ENCODE measurements at places on chromosomes 7 and 10.

GRCh38 chr7:127655720-127656119 is 3.7 kb downstream of the SND1 start:
- DNase-seq: no peak

- no peak for DNase-seq
Observed at GRCh38 chr10:59266321-59266720, 89.9 kb downstream of the PHYHIPL start.

GRCh38 chr10:120588311-120588710 is 131.3 kb downstream of the PLPP4 start:
- DNase-seq: no peak

- no peak for DNase-seq
Observed at GRCh38 chr10:80770239-80770638, 232.5 kb downstream of the SH2D4B start.

DNA sequence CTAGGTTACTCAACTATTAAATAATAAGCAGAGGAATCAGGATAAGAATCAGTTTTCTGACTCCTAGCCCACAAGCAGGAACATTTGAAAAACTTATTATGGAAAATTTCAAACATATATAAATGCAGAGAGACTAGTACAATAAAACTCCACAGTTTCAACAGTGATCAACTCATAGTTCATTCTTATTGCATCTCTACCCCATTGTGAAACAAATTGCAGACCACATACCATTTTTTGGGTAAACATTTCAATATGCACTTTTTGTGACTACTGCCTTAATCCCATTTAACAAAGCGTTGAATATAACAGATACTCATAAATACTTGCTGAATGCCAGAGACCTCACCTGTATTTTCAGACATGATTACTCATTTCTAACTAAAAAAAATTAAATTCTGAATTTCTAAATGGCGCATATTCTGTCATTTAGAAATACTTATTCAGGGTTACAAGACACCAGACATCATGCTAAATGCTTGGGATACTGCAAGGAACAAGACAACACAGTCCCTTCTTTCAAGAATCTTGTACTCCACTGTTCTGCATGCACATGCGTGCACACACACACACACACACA is 11.4 kb downstream of the CDK6 start:
- DNase-seq: no peak

- no peak for DNase-seq
Observed at GRCh38 chr10:51758366-51758765, 59.0 kb upstream of the CSTF2T start.

DNA sequence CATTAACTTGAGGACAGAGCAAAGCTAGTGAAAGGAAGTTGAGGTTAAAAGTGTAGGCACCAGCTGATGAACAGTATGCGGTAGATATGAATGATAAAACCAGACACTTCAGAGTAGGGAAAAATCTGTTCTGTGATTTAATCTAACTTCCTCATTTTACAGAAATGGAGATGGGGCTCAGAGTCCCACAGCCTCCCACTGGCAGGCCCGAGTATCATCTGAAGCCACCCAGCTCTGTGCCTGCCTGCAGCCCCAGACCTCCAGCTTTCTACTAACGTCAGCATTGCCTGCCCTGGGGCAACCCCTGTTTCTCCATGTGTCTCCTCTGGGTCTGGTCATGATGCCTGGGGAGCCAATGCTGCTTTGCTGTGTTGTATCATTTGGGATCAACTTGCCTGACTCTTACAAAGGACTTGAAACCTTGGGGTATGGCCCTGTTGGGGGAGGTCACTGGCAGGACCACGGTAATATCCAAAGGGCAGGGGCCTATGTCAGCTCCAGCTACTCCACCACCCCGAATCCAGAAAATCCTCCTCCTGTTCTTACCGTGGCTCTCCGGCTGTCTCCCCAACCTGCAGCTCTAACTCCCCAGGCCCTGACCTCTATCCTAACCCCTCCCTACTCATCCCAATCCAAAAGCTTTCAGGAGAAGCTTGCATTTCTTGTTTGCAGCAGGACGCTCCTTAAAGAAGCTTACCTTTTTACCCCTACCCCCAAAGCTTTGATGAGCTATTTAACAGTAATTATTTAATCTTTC is 56.2 kb upstream of the NPY start:
- no peak for DNase-seq

- no peak for DNase-seq
Observed at GRCh38 chr7:70458745-70459144, 673.2 kb upstream of the GALNT17 start.

DNA sequence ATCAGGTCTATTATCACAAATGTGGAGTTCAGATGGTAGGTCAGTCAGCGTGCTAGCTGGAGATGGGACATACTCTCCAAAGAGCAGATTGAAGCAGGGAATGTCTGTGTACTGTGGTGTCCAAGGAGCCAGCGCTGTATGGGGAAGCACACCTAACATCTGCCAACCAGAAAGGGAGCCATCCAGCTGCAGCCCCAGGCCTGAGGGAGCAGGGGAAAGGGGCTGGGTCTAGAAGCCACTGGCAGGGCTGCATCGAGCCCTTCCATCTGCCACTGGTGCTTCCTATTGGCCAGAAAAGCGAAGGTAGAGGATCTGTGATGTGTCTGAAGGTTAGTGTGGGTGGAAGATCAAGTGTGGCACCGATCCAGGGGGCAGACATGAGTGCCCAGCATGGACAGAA is 8.0 kb upstream of the RAMP3 start:
- DNase-seq: no peak

DNA sequence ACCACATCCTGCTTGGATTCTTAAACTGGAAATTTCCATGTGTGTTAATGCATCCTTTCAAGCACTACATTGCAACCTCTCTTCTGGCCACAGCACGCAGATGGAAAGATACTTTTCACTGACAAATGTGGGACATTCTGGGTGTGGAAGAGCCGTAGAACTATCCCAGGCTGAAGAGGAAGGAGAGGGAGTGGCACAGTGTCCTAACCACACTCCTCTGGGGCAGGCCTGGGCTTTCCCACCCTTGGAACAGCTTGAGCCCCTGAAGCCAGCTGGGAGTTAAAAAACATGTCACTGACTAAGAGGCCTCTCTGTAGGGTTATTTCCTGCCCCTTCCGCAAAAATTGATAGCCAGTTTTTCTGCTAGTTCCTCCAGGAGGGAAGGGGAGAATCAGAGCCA is 34.0 kb upstream of the DNMBP start:
- no peak for DNase-seq

- no peak for DNase-seq
Observed at GRCh38 chr7:102304668-102305067, 18.0 kb downstream of the SH2B2 start.

- DNase-seq: no peak
Observed at GRCh38 chr10:132170561-132171361, 16.0 kb upstream of the DPYSL4 start.

DNA sequence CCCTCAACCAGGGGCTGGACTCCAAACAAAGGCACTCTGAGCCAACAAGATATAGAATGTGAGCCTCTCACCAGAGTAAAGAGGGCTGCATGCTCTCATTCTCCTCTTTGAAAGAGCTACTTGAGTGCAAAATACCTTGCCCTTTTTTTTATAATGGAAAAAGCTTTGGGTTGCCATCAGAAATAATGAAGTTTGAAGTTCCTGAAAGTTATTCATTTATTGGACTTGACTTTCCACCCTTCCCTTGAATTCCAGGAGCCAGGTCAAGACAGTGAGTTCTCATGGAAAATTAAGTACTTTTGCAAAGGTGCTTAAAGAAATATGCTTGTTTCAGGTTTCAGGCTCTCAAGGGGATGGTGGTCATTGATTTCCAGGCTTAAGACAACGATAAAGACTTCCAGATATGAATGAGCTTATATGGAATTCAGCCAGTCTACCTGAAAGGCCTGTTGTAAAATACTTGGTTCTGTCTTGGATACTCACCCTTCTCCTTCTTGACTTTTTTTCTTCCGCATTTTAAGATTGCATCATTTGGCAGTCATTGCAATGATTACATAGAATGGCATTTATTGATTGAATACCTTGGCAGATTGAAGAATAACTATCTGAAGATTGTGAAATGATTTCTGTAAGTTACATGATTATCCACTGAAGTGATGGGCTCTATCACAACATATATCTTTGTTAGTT is 696.4 kb downstream of the INHBA start:
- DNase-seq: no peak

- DNase-seq: no peak
Observed at GRCh38 chr10:59499460-59499859, 137.1 kb upstream of the FAM13C start.

GRCh38 chr7:151349507-151349853 is 7.9 kb downstream of the NUB1 start:
- no peak for DNase-seq

DNA sequence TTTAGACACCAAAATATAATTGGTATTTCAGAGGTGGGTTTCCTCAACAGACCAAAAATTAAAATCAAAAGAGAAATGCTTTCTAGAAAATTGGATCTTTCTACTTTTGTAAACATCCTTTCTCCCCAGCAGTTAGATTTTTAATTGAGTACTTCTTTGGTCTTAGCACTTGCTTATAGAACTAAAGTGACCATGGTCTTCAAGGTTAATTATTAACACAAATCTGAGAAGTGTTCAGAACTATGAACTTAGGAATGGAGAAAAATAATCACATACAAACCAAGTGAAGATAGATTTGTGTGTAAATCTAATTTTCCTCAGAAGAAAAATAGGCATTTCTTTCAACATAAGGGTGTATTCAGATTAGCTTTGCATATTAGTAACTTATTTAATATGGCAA is 355.4 kb downstream of the ELMO1 start:
- DNase-seq: no peak

- no peak for DNase-seq
Observed at GRCh38 chr7:590731-591551, 71.3 kb upstream of the PDGFA start.

- DNase-seq: no peak
Observed at GRCh38 chr7:79352323-79352722, 101.1 kb downstream of the MAGI2 start.

- DNase-seq: no peak
Observed at GRCh38 chr7:36283711-36284130, 105.9 kb upstream of the ANLN start.

DNA sequence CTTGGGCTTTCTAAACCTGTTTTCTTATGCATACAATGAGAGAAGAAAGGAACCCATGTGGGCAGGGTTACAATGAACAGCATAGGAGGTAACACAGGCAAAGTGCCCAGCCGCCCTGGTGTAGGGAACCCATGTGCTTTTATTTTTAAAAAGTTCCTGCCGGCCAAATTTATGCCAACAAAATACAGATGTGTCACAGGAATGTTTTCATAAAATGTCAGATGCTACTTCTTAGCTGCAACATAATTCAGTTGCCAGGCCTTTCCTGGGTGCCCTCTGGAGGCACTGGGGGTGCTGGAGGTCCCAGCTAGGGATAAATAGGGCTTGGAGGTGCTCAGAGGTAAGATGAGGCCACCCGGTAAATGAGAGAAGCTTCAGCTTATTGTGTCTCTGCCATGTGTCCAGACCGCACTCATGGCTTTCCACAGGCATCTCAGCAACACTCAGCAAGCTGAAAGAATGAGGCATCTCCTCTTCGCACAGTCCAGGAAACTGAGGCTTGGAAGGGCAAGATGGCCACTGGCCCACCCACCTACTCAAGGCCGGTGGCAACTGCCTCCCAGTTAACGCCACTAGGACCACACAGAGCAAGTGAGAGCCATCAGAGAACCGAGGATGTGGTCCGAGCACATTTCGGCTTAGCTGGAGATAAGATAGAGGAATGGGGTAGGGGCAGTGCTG is 58.3 kb downstream of the CPXM2 start:
- DNase-seq: no peak

GRCh38 chr7:22561895-22562593 is 62.1 kb upstream of the STEAP1B start:
- DNase-seq: no peak

GRCh38 chr10:88754287-88754686 is 5.5 kb upstream of the LIPN start:
- DNase-seq: no peak
